ENCODE measurements at places on chromosomes 11 and 22. TPM values are rescaled to one million over a fixed set of nuclear protein-coding genes. Genes with fewer than 3 reads are reported as not detected.

RFPL2 gene
- not detected for total RNA-seq

DEFB131B gene
- not detected for total RNA-seq

TRAF6 gene
- 13.4 TPM for total RNA-seq

OR8G5 gene
- total RNA-seq = not detected

ABCG4 gene
- under 0.01 TPM for total RNA-seq

RAG1 gene
- 0.32 TPM for total RNA-seq

SCN4B gene
- total RNA-seq = not detected

ELFN2 gene
- 0.32 TPM for total RNA-seq

OR51E2 gene
- 1.9 TPM for total RNA-seq

TMA7B gene
- not detected for total RNA-seq

ZC3H7B gene
- 80.3 TPM for total RNA-seq

TMEM134 gene
- total RNA-seq = 18.4 TPM

MYH9 gene
- total RNA-seq = 1,714 TPM

INPPL1 gene
- total RNA-seq = 163 TPM

GAL3ST3 gene
- total RNA-seq = not detected

XKR3 gene
- not detected for total RNA-seq

BBOX1 gene
- not detected for total RNA-seq

MMP8 gene
- total RNA-seq = under 0.01 TPM

DDIAS gene
- total RNA-seq = 1.9 TPM

FDX1 gene
- total RNA-seq = 8.2 TPM

DEPDC7 gene
- 7.7 TPM for total RNA-seq

EMSY gene
- total RNA-seq = 18.0 TPM

SAMM50 gene
- 37.6 TPM for total RNA-seq

OPCML gene
- total RNA-seq = under 0.01 TPM

GRM5 gene
- under 0.01 TPM for total RNA-seq

AGBL2 gene
- total RNA-seq = 1.3 TPM

PHF21B gene
- not detected for total RNA-seq

SLC17A6 gene
- not detected for total RNA-seq

SCN2B gene
- total RNA-seq = not detected

C11orf42 gene
- under 0.01 TPM for total RNA-seq

PSMA1 gene
- 148 TPM for total RNA-seq

FLRT1 gene
- under 0.01 TPM for total RNA-seq

TESMIN gene
- total RNA-seq = 2.6 TPM

SCN3B gene
- total RNA-seq = under 0.01 TPM

OR51F1 gene
- total RNA-seq = not detected
